NCI-H345 (cell line): ENCODE measurements at places on chromosomes 16 and 17.

DNA sequence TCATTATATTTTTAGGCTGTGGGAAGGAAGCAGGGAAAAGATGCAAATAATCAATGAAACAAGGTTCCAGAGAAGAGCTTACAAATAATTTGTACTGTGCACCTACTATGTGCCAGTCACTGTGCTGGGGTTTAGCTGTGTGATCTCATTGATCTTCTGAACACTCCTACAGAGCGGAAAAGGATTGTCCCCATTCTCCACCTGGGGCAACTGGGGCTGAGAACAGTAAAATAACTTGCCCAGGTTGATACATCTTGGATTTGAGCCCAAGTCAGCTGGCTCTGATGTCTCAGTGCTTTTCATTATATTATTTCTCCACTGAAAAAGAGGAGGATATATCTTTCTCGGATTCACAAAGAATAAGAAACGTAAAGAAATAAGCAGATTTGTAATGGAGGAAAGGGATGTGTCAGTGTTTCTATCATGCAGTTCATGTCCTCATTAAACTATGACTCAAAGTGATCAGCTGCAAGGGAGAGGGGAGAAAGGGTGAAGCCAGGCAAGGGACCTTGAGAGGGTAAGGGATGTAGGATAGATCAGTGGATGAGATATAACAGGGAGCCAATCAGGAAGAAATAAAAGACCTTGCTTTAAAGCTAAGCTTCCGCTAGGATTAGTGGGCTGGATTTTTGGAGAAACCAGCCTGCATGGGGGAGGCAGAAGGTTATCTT is 143.6 kb upstream of the NOL11 start:
- no peak for DNase-seq

- no peak for DNase-seq
These were observed 430.5 kb upstream of the PMFBP1 start for GRCh38 chr16:72602499-72602898.

GRCh38 chr17:79048826-79049755 is 25.1 kb downstream of the C1QTNF1 start:
- no peak for DNase-seq

GRCh38 chr16:19210280-19210924 is 42.4 kb downstream of the SYT17 start:
- peak; percentile 25 for DNase-seq

- DNase-seq, result no peak
These were observed 12.2 kb upstream of the ZFPM1 start for GRCh38 chr16:88440686-88441405.

DNA sequence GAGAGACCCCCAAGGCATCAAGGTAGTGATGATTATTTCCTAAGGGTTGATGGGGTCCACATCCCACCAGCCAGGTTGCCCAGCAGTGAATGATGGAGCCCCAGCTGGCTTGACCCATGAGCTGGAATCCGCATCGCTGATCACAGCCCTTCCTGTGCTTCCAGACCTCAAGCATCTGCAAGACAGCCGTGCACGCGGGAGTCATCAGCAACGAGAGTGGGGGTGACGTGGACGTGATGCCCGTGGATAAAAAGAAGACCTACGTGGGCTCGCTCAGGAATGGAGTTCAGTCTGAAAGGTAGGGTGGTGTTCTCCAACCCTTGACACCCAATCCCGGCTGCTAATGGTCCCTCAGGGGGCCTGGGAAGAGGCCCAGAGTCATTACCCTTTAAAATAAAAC is 69.3 kb downstream of the CRISPLD2 start:
- DNase-seq, result no peak

- no peak for DNase-seq
These were observed 42.2 kb downstream of the CFDP1 start for GRCh38 chr16:75390926-75391653.

DNA sequence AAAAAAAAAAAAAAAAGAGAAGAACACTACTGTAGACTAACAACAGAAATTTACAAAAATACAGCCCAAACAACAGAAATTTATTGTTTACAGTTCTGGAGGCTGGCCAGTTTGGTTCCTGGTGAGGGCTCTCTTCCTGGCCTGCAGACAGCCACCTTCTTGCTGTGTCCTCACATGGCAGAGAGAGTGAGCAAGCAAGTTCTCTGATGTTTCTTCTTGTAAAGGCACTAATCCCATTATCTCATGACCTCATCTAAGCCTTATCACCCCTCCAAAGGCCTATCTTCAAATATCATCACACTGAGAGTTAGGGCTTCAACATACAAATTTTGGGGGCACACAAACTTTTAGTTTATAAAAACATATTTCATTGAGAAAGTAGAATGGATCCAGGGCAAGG is 7.3 kb downstream of the ARSG start:
- no peak for DNase-seq

- no peak for DNase-seq
These were observed 17.5 kb downstream of the SCN4A start for GRCh38 chr17:63955232-63955631.

DNA sequence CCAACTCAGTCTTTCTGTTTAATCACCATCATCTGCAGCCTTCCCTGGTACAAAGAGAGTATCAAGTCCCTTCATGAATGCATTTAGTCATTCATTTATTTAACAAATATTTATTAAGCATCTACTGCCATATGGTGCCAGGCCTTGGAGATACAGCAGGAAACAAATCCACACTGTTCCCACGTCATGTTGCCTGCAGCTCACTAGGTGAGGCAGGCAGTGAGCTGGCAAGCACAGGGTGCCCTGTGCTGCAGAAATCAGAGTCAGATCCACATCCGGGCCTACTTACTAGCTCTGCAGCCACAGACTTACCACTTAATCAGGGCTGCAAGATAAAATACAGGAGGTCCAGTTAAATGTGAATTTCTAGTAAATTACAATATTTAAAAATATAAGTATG is 38.5 kb upstream of the CES5A start:
- no peak for DNase-seq

DNA sequence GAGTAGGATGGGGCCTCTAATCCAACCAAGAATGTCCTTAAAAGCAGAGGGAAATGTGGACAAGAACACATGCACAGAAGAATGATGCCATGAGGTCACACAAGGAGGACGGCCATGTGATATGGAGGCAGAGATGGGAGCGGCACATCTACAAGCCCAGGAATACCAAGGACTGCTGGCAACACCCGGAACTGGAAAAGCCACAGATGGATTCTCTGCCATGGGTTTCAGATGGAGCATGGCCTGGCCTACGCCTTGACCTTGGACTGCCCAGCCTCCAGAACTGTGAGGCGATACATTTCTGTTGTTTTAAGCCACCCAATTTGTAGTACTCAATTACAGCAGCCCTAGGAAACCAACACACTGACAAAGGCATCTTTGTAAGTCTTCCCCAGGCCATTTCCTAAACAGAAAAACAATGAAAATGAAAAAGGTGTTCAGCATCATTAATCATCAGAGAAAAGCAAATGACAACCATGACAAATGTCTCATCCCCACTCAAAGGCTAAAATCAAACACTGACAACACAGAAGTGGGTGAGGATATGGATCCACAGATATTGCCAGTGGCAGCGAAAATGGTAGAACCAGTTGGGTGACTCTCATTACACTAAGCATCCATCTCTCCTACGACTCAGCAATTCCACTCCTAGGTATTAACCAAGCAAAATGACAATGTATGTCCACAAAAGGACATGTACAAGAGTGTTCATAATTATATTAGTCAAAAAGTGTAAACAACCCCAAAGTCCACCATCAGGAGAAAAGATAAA is 76.9 kb upstream of the CNEP1R1 start:
- DNase-seq, result no peak

- DNase-seq, result no peak
These were observed 178.7 kb upstream of the ZFHX3 start for GRCh38 chr16:73226675-73227074.
